ENCODE measurements at places on chromosomes 5 and 9.

DNA sequence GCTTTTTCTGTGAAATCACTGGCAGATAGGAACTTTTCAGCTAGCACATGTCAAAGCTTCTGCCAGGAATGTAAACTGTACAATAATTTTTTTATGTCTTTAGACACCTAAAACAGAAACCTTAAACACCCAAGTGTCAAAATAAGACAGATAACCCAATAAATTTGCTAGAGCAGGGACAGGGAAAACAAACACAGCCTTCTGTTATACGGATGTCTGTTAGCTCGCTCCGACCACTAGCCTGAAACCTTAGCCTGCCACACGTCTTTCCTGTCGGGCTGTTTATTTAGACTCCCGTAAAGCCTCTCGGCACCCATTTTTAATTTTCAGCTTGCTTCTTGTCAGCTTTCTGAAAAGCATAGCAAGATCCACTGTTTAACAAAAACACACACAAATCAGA, 355.4 kb upstream of the SLC24A2 start:
- no peak for DNase-seq

- DNase-seq = no peak
These were observed 28.4 kb downstream of the PAX5 start for GRCh38 chr9:37005517-37006140.

- no peak for DNase-seq
These were observed 881 bp upstream of the B4GALT1 start for GRCh38 chr9:33167972-33168461.

- no peak for DNase-seq
These were observed 1610.1 kb upstream of the ACO1 start for GRCh38 chr9:30774326-30774725.

DNA sequence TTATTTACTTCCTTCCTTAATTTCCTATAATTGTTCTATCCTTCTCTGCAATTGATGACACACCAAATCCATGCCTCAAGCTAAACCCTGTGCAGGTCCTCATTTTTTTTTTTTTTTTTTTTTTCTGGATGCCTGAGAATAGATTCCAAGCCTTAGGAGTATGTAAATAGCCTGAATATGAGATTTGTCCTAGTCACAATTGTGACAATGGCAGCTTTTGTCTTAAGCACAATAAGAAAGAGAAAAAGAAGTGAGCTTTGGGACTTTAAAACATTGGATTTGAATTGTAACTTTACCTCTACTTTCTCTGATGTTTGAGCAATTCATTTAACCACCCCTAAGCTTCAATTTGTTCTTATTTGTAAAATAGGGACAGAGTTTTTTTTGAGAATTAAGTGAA, 280.5 kb downstream of the TUSC1 start:
- DNase-seq = no peak

All from posterior cingulate gyrus (tissue), 11 donors.